ENCODE measurements at places on chromosomes 5 and 9. TPM values are rescaled to one million over a fixed set of nuclear protein-coding genes. Genes with fewer than 3 reads are reported as not detected.

The MARVELD2 gene
- total RNA-seq: not detected

DNA sequence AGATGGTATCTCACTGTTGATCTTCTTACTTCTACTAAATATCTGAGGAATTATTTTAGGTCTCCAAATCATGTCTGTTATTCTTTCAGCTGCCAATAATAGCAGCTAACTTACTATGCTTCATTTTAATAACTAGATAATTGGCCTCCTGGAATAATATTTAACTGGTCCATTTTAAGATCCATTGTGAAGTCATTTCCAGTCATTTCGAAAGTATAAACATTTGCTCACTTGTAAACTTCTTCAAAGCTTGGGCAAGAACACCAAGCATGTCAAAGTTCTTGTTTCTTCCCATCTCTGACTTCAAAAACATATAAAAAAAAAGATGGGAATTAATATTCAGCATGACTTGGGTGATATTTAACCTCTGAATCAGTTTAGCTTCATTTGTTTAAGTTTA, 61.4 kb upstream of the MRPS30 start:
- no peak for DNase-seq

DNA sequence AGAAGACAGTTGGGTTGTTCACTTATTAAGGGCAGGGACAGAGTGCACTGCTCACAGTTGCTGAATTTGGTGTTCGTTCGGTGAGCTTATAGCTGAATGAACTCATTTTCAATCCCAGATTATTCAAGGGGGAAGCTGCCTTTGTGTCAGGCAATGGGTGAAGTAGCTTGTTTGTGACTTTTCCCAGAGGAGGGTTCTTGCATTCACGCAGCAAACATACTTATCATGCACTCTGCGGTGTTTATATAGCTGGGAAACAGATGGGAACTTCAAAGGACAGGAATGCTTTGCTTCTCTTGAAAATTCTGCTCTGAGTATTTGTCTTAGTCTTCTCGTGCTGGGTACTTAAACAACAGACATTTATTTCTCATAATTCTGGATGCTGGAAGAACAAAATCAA, 64.7 kb upstream of the ABCA1 start:
- DNase-seq: peak; percentile 52

- no peak for DNase-seq
Measured at GRCh38 chr5:173765029-173765644, 123.0 kb upstream of the CPEB4 start.

DNA sequence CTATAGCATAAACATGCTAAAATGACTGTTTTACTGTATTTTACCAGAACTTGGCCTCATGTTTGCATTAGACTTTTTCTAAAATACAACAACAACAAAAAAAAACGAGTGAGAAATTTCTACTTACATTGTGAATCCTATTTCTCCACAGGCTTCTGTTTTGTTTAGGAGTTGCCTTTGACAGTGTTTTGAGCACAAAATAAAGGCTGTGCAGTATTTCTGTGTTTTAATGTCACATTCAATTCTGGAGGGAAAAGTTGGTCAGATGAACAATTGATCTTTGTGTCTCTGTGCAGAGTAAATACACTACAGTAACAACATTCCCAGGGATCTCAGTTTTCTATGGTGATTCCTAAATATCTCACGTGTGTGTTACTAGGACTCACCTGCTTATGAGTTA, 131.1 kb downstream of the GPBP1 start:
- no peak for DNase-seq

DNA sequence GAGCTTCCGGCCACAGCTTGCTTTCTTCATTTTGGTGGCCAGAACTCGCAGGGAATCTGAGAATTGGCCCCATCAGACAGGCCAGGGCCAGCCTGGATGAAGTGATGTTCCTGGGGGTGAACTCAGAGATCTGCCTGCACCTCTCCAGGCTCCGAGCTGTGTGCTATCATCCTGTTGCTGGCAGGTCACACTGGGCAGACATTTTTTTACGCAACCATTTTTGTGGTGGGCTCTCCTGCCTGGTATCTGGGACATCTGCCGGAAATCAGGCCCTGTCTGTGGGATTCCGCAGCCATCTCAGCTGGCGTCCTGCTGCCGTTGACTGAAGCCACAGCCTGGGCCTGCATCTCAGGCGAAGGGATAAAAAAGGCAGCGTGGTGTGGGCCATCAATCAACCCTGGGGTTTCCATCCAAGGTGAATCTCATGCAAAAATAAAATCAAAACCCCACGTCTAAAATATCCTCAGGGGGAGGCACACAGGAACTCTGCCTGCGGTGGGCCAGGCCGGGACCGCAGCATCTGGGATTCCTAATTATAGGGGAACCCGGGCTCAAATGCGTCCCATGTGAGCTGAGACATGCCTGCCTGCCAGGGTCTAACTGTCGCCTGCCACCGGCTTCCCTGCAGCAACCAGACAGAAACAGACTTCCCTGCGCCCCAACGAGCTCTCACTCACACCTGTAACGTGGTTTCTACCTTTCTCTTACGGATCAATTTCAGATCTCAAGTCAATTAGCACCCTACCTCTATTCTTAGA, 174.3 kb downstream of the SYK start:
- DNase-seq: no peak

The SLC25A2 gene
- total RNA-seq: not detected

DNA sequence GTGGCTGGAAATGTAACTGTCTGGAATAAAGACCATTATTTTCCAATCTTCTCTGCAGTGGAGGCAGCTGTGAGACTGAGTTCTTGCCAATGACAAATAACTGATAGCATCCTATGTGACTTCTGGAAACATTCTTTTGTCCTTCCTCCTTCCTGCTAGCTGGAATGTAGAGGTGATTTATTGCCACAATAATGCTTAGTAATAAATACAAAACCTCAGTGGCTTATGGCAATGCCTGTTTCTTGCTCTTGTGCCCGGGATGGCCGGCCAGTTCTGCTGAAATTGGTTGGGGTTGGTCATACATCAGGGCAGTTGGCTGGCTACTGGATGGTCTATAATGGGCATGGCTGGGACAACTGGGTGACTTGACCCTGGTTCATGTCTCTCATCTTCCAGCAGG, 12.2 kb upstream of the TEX48 start:
- peak; percentile 94 for DNase-seq

- no peak for DNase-seq
Measured at GRCh38 chr5:68954618-68954910, 139.2 kb upstream of the SLC30A5 start.

- no peak for DNase-seq
Measured at GRCh38 chr5:9831823-9832222, 201.7 kb upstream of the TAS2R1 start.

Data from A172 (cell line).